Endothelial cell of coronary artery (primary cell): ENCODE measurements at places on chromosomes 11 and 22. TPM values are rescaled to one million over a fixed set of nuclear protein-coding genes. Genes with fewer than 3 reads are reported as not detected.

TP53I11 gene
- 25.2 and 28.9 TPM in 2 replicates for total RNA-seq

SAA4 gene
- not detected in 2 replicates for total RNA-seq

CST6 gene
- 0.09 and 0.56 TPM in 2 replicates for total RNA-seq

CCDC87 gene
- total RNA-seq: 0.18 and 0.28 TPM in 2 replicates

RAD9A gene
- 3.2 and 5.5 TPM in 2 replicates for total RNA-seq

MAML2 gene
- 3.7 and 5.0 TPM in 2 replicates for total RNA-seq

CHCHD10 gene
- 4.3 and 8.4 TPM in 2 replicates for total RNA-seq

PRAME gene
- total RNA-seq: 0.09 TPM in 1 of 2 replicates, not detected in the other

HTR3A gene
- not detected in 2 replicates for total RNA-seq

ARRB1 gene
- total RNA-seq: 76.3 and 161 TPM in 2 replicates

ZDHHC13 gene
- total RNA-seq: 42.7 and 55.0 TPM in 2 replicates

MICAL3 gene
- 25.5 and 28.5 TPM in 2 replicates for total RNA-seq

NLRP6 gene
- not detected in 2 replicates for total RNA-seq

TMEM151A gene
- 0.66 TPM in 1 of 2 replicates, not detected in the other for total RNA-seq

FGF4 gene
- not detected in 2 replicates for total RNA-seq

PPP6R2 gene
- total RNA-seq: 63.4 and 63.5 TPM in 2 replicates

TEX12 gene
- 0.09 TPM in 1 of 2 replicates, not detected in the other for total RNA-seq

PEX26 gene
- total RNA-seq: 17.5 and 19.5 TPM in 2 replicates
